ENCODE measurements at places on chromosomes 2 and 18.

DNA sequence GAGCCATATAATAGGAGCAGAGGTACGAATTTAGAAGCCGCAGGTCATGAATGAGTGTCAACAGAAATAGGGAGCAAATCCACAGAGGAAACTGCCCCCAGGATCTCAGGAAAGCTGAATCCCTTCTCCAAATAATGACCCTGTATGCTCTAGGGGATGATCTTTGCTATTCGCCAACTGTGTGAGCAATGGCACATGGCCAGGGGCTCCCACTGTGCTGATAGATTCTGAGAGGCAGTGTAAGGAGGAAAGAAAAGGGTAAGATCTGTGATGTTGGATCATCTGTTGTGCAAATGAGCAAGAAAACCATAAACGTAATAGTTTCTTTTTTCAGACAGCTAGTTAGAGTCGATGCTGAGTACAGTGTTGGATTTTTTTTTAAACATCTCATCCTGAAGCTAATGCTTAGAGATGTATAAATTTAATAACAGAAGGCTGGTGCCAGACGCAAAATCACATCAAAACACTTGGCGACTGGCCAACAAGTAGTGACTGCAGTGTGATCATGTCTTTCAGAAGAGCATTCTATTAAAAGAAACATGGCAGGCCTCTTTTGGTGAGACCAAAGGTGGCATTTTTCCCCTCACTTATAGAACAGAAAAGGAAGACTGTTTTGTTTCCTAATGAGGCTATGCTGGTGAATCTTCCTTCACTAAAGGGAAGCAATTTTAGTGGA lies 77.4 kb downstream of the ABCA12 start:
- DNase-seq = no peak

DNA sequence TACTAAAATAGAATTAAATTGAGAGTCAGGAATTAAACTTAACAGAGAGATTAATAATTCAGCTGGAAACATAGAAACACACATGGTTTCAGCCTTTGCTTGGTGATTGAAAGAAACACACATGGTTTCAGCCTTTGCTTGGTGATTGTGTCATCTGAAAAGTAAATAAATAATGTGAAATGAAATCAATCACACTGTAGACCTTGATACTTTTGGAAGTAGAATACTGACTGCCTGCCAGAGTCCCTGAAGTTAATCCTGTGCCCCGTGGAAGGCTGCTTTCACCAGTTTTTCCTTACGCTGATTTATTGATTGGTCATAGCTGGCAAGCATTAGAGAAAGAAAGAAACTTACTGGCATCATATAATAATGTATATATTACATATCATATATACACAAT lies 1252.7 kb upstream of the FAM98A start:
- no peak for DNase-seq

- no peak for DNase-seq
Observed at GRCh38 chr18:38576916-38577315, 1011.3 kb upstream of the CELF4 start.

DNA sequence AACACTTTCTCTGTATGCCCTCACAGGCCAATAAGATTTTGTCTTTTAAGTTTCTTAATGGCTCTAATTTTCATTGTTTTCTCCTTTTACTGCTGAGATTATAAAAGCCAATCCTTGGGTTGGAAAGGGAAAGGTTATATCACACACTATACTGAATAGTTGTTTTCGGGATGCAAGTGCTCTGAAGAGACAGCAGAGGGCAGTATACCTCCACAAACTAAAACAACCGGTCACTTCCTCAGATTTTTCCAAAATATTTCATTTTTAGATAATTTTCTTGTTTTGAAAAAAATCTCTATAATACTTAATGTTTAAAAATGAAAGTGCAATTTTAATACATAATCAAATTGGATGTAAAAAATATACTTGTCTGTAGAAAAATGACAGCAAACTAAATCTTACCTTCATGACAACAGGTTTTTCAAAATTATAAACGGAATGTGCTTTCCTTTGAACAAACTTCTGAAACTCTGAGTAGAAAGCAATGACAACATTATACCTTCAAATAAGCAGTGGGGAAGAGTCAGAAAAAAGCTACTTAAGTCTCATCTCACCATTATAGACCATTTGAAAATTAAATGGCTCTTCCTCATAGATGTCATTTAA lies 82.7 kb downstream of the ORC4 start:
- DNase-seq = no peak

- DNase-seq = no peak
Observed at GRCh38 chr2:26724784-26725520, 32.4 kb downstream of the KCNK3 start.

- DNase-seq = no peak
Observed at GRCh38 chr2:38146907-38147307, 71.0 kb upstream of the CYP1B1 start.

GRCh38 chr2:234388591-234388990 lies 108.3 kb downstream of the ARL4C start:
- DNase-seq = no peak

GRCh38 chr2:240648155-240648649 lies 22.9 kb downstream of the GPR35 start:
- DNase-seq = no peak

DNA sequence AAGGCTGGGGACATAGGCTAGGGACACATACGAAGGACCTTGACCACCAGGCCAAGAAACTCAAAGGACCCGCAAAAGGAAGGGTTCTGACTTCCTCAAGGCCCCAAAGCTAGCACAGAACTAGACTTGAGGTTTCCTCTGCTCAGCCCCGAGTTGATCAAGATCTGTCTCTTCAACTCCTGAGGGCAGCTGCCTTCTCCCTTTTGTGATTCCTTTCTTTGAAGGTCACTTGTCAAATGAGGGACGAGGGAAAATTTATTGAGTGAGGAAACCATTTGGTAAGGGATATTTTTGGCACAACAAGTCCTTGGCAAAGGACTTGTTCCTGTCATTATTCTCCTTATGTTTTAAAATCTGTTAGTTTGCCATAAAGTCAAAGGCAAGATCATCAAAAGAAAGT lies 12.3 kb upstream of the ROCK2 start:
- no peak for DNase-seq

- no peak for DNase-seq
Observed at GRCh38 chr2:181656450-181657291, at the start of gene CERKL. Gene CERKL (minus strand): TSS chr2:181657105. CDS start chr2:181657006, 99 bp downstream.

DNA sequence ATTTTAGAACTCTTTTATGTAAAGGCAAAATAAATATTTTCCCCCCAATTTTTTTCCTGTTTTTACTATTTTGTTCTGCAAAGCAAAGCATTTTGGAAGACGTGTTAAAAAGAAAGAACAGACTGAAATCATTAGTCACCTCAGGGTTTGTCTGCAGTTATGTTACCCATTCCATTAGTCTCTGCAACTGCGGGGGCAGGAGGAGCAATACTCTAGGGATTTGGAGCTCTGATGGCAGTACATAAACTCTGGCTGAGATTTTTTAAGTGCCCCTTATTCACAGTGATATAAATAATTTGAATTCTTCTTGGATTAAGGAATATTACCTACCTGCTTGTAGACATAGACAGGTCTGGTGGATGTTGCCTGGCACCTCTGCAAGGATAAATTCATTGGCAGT lies 88.0 kb upstream of the CELF4 start:
- DNase-seq = no peak

- no peak for DNase-seq
Observed at GRCh38 chr2:208025814-208026184, 472 bp upstream of the PLEKHM3 start.

GRCh38 chr18:25998461-25998860 lies 92.0 kb downstream of the SS18 start:
- DNase-seq = no peak

Data from T-helper 22 cell (primary cell).